ENCODE measurements at places on chromosomes 5 and 9.

DNA sequence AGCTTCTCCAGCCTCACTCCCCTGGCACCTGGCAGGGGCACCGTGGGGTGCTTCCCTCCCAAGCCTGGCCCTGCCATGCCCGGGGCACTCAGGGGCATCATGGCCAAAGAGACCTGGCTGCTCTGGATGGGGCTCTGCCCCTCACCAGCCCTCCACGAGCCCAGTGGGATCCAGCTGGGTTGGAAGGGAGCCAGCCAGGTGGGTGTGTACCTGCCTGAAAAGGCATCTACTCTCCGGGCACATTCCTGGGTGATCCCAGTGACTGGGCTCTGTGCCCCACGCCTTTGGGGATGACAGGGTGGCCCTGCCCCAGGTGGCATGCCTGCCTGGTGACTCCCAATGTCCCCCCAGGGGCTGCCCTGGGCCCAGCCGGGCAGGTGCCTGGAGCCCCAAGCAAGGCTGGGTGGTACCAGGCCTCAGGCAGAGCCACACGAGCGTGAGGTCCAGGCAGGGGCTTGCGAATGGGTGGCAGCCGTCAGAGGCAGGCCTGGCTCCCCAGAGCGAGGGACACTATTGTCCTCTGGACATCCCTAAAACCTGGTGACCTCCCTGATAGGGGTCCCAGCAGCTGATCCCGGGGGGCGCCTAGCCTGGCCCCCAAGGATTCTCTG is 777 bp downstream of the GPSM1 start:
- no peak for DNase-seq

DNA sequence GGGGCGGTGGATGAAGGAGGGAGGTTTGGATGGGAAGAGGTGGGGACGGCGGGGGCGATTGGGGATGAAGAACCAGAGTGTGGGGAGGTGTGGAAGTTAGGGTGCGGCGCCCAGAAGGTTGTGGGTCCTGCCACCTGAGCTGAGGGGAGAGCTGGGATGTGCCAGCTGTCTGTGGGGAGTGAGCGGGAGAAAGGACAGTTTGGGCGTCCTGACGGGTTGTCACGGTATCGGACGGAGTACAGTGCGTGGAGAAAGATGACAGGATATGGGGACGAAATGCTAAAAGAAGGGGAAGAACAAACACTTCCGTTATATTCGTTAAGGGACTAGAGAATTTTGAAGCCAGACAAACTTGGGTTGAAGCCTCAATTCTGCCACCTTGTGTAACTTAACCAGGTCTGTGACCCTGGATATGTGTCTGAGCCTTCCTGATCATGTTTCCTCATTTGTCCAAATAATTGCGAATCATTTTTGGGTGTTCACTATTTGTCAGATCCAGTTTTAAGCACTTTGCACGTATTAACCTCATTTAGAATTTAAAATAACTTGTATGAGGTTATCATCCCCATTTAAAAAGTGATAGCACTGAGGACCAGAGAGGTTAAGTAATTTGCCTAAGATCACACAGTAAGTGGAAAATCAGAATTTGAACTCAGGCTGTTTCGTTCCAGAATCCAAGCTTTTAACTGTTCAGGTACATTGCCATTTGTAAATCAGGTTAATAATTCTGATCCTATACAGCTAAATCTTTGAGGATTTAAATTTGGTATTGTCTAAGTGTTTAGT is 689 bp downstream of the CNTRL start:
- peak; percentile 23 for DNase-seq

DNA sequence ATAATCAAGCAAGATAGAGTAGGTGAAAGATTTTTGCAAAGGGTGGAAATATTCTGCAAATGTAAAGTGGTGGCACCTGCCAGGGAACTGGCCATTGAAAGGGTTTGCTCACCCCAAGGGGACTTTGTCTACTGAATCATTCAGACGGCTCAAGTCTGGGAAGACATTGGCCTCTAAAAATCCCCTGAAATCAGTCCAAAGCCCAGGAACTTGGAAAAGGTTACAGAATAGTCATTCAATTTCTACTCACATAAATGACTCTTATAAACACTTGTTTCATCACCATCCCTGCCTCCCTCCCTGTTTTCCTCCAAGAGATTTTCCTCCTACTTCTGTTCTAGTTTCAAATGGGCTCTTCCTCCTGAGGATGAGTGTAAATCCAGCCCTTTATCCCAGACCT is 28.5 kb downstream of the ZNF366 start:
- DNase-seq: no peak

DNA sequence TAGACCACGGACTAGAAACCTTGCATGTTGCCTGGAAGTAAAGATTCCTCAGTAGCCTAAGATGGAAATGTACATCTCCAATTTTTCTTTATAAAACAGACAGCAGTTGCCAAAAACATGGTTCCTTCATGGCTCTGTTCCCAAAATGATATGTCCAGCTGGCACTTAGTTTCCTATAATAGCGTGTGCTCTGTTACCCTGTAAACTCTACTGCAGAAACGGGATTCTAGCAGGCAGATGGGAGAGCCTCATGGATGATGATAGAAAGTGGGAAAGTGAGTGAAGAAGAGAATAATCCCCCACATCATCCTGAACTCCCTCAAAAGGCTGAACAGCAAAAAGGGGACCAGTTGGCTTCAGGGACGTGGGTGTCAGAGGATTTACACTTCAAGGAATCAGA is 118.2 kb downstream of the FRMD3 start:
- DNase-seq: no peak

- no peak for DNase-seq
Measured at GRCh38 chr5:155729684-155730059, 597.3 kb upstream of the SGCD start.

GRCh38 chr5:78912085-78912771 is 72.9 kb downstream of the ARSB start:
- DNase-seq: no peak

DNA sequence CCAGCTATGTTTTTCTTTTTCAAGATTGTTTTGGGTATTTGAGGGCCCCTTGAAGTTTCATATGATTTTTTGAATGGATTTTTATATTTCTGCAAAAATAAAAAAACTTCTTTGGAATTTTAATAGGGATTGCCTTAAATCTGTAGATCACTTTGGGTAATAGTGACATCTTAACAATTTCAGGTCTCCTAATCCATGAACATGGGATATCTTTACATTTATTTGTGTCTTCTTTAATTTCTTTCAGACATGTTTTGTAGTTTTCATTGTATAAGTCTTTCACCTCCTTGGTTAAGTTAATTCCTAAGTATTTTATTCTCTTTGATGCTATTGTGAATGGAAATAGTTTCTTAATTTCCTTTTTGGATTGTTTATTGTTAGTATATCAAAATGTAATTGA is 79.1 kb downstream of the PPIC start:
- DNase-seq: no peak

GRCh38 chr5:52560366-52560765 is 227.3 kb upstream of the ITGA1 start:
- DNase-seq: no peak

DNA sequence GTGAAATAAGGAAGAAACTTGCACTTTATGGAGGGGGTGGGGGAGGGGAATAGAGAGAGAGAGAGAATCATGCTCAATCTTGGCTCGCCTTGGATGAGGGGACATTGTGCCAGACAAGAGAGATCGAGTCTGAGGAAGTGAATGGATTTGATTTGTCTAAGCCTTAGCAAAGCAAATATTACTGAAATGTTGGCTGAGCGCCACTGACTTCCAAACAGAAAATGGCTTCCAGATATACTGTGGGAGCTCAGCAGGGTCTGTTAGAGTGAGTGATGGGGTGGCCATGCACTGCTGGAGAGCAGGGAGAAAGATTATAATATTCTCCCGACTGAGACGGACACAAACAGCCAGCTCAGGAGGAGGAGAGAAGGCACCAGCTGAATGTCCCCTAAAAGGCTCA is 34.5 kb downstream of the BRINP1 start:
- DNase-seq: no peak

DNA sequence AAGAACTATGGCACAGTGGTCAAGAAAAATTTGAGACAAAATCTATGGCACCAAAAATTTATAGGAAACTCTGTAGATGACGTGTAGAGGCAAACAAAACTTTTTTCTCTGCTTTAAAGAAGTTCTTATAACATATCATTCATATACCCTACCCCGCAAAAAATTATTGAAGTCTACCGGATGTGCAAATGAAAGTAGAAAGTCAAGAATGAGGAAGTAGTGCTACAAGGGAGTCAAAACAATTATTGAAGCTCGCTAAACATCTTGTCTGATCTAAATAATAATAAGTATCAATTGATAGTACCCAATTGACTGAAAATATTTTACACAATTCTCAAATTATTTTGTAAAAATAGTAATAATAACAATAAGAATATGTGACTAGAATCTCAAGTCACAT is 398.5 kb downstream of the TAF11L14 start:
- no peak for DNase-seq

DNA sequence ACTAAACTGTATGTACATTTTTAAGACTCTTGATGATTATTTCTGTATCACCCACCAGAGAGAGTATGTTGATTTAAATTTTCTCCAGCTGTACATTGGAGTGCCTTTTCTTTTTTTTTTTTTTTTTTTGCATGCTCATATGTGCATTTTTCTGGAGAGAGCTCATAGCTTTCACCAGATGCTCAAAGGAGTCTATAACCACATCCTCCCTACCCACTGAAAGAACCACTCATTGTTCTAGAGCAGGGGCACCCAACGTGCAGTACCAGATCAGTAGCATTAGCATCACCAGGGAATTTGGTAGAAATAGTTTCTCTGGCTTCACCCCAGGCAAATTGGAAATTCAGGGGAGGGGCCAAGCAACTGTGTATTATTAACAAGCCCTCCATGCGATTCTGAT is 53.9 kb upstream of the TMEM171 start:
- DNase-seq: no peak

GRCh38 chr9:114484215-114484853 is 20.9 kb downstream of the WHRN start:
- DNase-seq: no peak

GRCh38 chr5:69006030-69006429 is 87.8 kb upstream of the SLC30A5 start:
- DNase-seq: no peak

DNA sequence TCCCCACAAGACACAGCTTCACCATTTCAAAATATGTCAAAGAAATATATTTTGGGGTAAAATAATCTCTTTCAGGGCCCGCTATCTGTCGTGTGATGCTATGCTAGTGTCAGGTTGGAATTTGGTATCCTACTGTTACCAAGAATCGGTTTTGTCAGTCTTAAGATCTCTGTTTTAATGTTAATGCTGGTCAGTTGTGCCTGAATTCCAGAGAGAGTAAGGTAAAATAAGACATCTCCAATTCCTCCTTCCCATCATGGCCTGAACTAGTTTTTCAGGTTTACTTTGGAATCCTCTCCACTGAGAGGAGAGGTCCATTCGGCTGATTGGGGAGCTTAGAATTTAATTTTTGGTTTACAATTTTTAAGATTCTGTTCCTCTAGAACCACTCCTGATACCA is 10.4 kb upstream of the BTF3 start:
- DNase-seq: no peak

DNA sequence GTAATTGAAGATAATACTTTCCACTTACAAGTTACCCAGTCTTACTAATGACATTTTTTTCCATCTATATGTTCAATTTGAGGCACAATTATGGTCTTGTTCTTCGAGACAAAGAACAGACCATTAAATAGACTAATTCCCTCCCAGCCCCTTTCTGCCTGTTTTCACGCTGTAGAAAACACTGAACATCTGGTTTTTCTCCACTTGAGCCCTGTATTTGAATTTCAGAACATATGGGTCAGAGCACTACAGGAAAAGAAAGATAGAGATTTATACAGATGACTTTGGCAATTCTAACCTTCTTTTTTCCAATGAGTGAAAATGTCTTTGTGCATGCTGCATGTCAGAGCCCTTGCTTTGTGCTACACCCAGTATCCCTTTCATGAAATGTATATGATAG is 506.9 kb downstream of the LRRC70 start:
- no peak for DNase-seq

GRCh38 chr9:132998831-132999635 is 20.5 kb downstream of the GFI1B start:
- DNase-seq: no peak

GRCh38 chr9:19409401-19410194 is 789 bp downstream of the ACER2 start:
- DNase-seq: peak; percentile 35

- no peak for DNase-seq
Measured at GRCh38 chr9:13963005-13963653, 350.8 kb downstream of the NFIB start.

- DNase-seq: no peak
Measured at GRCh38 chr5:160342413-160342941, 27.9 kb downstream of the C1QTNF2 start.

DNA sequence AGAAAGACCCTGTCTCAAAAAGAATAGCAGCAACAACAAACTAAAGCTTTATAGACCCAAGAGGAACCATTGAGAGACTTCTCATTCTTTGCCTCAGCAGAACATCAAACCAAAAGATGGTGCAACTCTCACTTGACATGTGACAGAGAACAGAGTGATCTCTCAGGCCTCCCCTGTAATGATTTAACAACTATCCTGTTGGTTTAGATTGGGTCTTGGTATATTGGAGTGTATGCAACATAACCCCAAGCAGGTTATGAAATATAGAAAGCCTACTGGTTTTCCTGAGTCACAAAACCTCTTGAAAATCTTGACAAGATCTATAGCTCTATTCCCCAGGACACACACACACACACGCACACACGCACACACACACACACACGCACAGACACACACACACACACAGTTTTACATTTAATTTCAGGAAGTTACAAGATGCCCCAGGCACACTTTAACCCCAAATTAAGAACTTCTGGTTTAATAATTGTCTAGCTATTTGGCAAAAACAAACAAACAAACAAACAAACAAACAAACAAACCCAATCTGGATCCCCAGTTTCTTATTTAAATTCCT is 6.5 kb upstream of the FGF1 start:
- no peak for DNase-seq

GRCh38 chr5:178416206-178416882 is 173.8 kb downstream of the COL23A1 start:
- no peak for DNase-seq

DNA sequence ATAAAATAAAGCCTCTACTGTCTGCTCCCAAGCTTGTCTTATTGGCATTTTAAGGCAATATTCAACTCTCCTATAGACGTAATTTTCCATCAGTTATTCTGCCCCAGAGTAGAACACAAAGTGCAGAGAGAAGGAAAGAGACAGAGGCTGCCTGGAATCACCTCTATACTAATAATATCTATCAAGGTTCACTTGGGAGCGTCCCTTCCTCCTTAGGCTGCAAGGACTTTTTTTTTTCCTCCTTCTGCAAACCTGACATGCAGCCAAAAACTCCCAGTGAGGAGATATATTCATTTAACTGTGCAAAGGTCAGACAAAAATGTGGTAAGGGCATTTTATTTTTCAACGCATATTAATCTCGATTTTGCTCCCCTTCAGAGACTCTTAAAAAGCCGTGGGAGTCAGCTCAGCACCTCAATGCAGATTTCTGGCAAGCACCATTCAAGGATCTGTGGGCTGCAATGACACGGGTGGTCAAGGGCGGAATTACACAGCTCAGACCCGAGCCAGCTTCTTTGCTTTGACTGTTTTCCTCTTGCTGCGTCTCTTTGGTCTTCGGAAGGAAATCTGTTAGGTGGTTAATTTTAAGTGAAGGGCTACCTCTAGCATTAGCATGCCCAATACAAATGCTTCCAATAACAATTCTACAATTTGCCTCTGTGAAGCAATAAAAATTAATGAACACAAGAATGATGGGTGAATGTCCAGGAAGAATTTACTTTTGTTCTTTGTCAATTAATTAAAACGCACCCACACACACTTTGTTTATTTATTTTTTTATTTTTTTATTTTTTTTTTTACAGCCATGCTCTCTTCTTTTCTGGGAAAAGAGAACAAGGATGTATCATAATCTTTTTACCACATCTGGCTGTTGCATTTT is 587.7 kb upstream of the GRAMD2B start:
- peak; percentile 8 for DNase-seq

GRCh38 chr9:126295936-126296600 is 30.6 kb upstream of the MVB12B start:
- DNase-seq: no peak

Data from GM10248 (cell line).